ENCODE measurements at places on chromosomes 1 and 21.
A peak's percentile ranks its signal among the peaks of the same experiment; 100 is the strongest.

DNA sequence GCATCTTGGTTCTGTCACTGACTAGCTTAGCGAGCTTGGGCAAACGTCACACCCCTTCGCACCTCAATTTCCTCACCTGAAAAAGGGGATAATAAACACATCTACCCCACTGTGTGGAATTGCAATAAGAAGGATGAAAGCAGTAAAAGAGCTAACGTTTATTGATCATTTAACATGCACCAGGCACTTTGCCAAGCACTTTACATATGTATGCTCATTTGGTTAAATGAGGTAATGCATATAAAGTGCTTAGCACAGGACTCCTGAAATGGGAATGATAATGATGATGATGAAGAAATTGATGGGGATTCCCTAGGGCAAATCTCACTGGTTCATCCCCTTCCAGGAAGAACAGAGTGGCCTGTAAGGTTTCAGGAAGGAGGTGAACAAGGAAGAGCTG, 4.8 kb downstream of the NKAIN1 start:
- no peak for DNase-seq

GRCh38 chr1:56972976-56973375, 7.2 kb upstream of the C8B start:
- DNase-seq: no peak

GRCh38 chr1:216073793-216074595, 349.3 kb downstream of the USH2A start:
- no peak for DNase-seq

DNA sequence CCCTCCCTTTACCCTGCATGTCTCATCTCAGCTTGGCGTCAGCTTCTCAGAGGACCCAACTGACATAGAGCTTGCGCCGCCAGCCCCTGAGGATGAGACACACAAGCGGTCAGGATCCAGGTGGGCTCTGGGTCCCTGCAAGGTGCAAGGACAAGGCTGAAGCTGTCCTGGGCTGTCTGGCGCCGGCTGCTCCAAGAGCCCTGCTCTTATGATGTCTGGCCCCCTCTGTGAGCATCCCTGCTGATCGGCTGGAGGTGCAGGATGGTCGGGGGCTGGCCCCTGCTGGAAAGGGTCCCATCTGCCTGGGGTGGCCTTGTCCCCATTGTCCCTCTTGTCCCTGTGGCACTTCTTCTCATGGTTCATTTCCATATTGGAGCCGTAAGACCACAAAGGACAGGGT, 479.0 kb downstream of the NPHP4 start:
- DNase-seq: no peak

GRCh38 chr1:95304803-95305202, 70.8 kb downstream of the RWDD3 start:
- DNase-seq: no peak

- DNase-seq: no peak
Observed at GRCh38 chr1:154431586-154432373, 26.6 kb downstream of the IL6R start.

DNA sequence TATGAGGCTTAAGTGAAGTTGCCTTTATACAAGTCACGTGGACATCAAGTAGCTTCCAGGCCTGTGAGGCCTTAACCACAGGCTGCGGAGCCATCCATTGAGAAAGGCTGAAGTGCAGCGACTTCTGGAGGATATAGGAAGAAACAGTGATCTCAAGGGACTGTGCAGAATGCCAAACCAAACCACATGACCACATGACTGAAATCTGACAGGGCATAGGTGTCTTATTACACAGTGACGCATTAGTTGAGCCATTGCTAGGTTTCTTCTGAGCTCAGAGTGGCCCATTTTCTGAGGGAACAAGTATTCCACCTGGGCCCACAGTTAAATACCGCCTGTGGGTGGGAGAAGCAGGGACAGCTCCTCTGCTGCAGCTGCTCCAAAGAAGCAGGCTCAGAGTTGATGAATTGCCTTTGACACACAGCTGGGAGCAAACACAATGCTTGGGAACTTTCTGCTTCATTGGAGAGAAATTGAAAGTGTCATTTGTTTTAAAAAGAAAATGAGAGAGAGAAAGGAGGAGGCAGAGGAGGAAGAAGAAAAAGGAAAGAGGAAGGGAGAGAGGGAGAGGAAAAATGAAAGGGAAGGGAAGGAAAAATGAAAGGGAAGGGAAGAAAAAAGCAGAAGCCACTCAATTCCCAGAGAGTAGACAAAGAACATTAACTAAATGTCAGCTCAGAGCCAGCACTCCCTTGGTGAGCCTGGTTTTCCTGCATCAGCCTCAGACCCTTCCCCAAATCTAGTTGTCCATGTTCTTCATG, 94.4 kb downstream of the COLGALT2 start:
- no peak for DNase-seq

- DNase-seq: no peak
Observed at GRCh38 chr1:200780545-200781369, 42.1 kb downstream of the CAMSAP2 start.

DNA sequence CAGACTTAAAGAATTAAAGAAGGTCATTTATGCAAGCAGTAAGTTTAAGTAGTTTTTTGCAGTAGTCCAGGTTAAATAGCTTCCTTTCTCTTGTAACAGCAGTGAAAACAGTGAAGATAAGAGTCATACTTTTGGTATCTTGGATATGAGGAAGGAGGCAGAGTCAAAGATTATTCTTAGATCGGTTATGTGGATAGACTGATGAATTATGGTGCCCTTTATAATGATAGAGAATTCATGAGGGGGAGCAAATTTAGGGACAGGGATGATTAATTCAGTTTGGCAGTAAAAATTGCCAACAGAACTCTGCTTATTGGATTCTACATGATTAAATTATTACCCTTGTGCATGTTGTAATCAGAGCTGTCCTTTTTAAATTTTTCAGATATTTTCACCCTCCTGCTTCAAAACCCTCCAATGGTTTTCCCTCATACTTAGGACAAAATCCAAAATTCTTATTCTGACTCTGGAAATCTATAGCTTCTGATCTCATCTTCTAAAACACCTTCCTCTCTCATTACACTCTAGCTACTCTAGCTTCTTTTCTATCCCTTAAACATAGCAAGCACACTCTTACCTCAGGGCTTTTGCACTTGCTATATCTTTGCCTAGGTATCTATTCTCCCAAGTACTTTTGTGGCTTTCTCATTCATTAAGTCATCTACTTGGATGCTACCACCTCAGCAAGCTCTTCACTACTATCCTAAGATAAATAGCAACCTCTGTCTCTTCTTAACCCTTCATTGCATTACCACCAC, 79.8 kb downstream of the PKN2 start:
- DNase-seq: no peak

- no peak for DNase-seq
Observed at GRCh38 chr1:106207185-106207584, 849.3 kb upstream of the PRMT6 start.

DNA sequence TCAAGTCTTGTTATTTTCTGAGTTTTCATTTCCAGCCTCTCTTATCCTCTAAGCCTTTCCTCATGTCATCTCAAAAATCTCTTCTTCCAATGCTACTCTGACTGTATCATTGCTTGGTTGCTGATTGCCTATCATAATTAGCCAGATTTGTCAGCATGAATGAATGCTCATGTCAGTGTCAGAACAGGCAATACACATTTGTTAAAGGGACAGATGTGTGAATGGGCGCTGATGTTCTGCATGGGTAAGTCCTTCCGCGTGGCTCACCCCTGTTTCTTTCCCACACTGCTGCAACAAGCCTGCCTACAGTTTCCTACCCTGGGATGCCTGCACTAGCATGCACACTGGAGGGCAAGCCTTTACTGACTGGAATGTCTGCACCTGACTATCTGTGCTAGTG, 100.6 kb downstream of the RHOU start:
- DNase-seq: no peak

DNA sequence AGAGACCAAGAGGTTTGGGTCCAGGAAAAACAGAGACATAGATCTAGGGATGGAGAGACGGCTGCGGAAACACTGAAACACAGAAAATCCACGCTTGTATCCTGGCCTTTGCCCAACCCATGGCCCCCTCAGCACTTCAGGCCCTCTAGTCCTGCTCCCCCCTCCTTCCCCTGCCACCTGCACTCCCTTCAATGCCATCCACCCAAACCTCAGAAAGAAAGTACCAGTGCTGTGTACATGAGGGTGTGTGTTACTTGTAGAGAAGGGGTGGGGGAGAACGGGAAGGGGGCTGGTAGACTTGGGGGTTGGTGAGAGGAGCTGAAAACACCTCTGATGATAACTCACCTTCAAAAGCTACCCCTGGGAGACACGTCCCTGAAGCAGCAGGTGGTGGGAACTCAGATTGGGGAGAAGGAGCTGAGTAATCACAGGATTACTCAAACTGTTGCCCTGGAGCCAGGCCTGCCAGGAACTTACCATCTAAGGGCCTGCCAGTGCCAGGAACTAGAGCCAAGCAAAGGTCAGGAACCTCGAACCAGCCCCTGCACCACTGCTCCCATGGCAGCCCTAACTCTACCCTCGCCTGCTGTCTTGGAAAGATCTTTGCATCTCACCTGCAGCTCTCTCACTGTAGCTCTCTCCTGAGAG, 11.5 kb downstream of the RORC start:
- no peak for DNase-seq

- no peak for DNase-seq
Observed at GRCh38 chr1:151289991-151290708, 8.1 kb downstream of the ZNF687 start.

DNA sequence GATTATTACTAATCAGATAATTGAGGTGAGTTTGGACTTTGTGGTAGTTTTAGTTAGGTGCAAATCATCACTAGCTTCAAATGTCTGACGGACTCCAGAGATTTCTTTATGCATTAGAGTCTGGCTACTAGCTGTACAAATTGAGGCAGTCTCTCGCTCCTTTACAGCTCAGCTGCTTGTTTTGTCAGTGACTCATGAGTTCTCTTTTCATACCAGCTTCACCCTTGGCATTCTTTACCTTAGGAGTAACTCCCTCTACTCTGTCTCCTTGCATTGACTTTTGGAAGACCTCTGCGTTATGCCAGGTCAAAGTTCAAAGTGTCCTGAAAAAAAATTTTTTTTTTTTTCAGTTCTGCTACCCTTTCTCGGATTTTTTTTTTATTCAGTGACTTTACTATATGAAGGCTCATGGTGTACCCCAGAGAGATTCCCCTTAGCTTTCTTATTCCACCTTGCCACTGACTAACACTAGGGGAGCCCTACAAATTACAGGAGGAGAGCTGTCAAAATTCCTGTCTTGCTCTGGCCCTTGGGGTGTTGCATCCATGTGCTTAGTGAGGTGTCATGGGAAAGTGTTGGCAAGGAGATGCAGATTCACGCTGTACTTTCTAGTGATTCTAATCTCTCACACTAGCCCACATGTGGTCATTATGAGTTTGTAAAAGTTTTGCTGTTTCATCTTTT, 576.6 kb downstream of the ADGRL2 start:
- DNase-seq: no peak

- DNase-seq: no peak
Observed at GRCh38 chr1:111513410-111514020, 10.1 kb upstream of the ADORA3 start.

- DNase-seq: no peak
Observed at GRCh38 chr21:38984982-38985567, 179.3 kb downstream of the ETS2 start.

- DNase-seq: no peak
Observed at GRCh38 chr1:54335011-54335754, 71.0 kb downstream of the SSBP3 start.

DNA sequence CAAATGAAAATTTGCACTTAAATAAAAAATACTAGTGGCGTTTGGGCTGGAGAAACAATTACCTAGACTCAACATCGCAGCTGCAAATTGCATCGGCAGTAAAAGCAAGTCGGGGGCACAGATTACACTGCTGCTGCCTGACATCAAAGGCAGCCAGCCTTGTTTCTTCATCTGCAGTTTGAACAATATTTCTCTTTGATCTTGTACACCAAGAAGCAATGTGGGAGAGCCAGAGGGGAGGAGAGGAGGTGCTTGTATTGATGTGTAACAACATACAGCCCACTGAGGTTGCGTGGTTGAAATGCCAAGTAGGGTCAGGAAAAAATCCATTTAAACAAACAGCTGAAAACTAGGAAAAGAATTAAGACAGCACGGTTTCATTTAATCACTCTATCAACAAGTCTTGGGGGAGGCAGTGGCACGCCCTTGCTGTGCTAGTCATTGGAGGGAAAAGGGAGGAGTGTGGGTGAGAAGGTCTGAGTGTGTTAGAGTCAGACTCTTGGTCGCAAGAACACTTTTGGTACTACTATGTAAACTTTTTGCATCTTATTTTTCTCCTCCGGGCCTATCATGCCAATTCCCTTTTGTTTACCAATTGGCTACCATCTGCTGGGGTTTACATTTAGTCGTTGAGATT, 456.5 kb downstream of the OMA1 start:
- no peak for DNase-seq

DNA sequence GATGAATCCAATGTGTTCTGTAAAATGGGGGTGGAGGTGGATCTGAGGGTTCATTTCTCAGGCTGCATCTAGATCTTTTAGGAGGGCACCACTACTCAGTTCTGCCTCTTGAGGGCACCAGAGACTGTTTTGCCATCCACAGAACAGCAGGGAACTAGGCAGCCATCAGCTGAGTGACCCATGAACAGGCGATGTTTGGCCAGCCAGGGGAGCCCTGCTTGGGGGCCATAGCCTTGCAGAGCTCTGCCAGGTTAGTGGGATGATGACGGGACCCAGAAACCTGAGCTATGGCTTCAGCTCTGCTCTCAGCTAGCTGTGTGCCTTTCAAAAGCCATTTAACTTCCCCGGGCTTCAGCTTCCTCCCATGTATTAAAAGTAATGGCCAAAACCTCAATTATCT, 13.4 kb upstream of the NOS1AP start:
- peak; percentile 64 for DNase-seq

DNA sequence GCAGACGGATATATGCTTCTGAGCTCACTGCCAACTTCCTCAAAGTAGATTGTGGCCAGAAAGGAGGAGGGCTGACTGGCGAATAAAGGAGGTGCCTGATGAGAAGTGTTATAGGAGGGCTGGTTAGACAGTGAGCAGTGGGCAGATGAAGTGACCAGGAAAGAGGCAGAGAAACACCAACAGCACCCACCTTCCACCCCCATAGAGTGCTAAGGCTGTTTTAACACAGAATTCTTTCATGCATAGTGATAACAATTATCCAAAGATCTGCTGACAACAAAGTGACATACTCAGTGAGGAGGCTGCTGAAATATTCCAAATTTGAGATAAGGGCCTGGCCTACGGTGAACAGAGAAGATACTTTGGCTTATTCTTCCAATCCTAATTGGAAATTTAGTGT, 21.2 kb upstream of the MTR start:
- DNase-seq: no peak

GRCh38 chr1:221122501-221122900, 243.3 kb downstream of the HLX start:
- DNase-seq: no peak

- DNase-seq: no peak
Observed at GRCh38 chr1:224127925-224128819, 14.3 kb downstream of the FBXO28 start.

DNA sequence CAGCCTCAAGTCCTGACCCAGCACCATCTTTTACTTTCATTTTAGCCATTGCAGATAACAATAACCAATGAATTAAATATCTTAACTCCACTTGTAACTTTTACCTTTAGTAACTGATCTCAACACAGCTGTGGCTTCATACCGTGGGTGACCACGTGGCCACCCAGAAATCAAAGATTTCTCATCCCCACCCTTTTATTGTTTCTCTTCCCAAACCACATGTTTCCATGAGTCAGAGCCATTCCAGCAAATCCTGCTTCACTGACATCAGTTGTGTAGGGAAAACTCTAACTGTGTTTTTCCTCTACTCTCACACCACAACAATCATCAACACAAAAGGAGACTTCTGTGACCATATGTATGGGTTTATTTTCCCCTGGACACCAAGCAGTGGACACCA, 25.1 kb upstream of the BRDT start:
- DNase-seq: no peak

GRCh38 chr1:201925981-201926645, 20.2 kb downstream of the LMOD1 start:
- no peak for DNase-seq

GRCh38 chr1:225934711-225935110, 6.3 kb downstream of the LEFTY2 start:
- no peak for DNase-seq

Data from COR-L47 (cell line).